ENCODE measurements at places on chromosomes 5 and 9. TPM values are rescaled to one million over a fixed set of nuclear protein-coding genes. Genes with fewer than 3 reads are reported as not detected.

The PKD2L2 gene
- total RNA-seq = not detected

The IL5 gene
- not detected for total RNA-seq

The DMRT3 gene
- total RNA-seq = not detected

The PCDHGB4 gene
- not detected for total RNA-seq

The RASA1 gene
- total RNA-seq = 21.7 TPM

The SLC27A6 gene
- total RNA-seq = not detected

The RIC1 gene
- total RNA-seq = 15.2 TPM

The TMEM174 gene
- not detected for total RNA-seq

DNA sequence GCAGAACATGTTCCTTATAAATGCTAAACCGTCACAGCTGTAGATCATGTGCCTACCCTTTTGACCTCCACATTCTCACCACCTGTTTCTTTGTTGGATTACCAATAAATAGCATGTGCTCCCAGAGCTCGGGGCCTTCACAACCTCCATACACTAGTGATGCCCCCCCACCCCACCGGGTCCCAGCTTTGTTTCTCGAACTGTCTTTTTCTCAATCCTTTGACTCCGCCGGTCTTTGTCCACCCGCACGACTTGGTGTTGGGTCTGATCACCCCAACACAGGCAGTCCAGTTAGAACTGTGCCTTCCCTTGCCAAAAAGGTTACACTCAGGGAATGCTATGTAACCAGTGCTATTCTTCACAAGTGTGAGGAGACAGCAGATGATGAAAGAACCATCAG, 485.9 kb upstream of the C9orf72 start:
- no peak for DNase-seq

DNA sequence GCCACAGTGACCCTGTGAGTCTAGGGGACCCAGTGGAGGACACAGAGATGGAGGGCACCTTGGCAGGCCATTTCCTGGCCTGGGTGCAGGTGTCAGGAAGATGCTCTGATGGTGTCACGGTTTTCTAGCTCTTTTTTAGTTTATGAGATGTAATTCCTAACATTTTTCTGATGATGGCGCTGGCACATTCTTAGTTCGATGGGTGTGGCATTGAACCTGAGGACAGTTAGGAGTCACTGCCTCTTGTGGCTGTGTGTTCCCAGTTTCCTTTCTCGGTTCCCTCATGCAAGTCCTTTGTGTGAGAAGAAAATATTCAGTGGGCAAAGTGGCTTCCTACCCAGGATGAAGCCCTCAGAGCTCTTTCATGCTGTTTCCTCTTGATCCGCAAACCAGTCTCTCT, 129.4 kb upstream of the ICE1 start:
- DNase-seq = no peak

DNA sequence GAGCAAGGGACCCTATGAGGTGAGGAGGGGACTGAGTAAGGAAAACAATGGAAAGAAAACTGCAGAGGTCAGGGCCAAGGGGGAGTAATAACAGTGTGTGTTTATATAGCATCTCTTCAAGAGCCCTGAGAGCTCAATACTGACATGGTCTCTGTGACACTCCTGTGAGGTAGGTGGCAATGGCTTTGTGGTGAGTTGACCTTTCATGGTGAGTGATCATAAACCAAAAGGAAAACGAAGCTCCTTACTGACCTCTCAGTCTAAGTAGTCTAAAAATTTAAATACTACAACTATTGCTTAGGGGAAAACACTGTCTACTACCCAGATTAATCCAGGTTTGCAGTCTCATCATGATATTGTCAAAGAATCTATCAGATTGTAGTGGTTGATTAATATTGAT, 130.9 kb downstream of the SNCAIP start:
- DNase-seq = no peak

- no peak for DNase-seq
Measured at GRCh38 chr5:14272548-14273205, 129.5 kb downstream of the TRIO start.

GRCh38 chr5:123182072-123182471, 93.0 kb downstream of the PRDM6 start:
- DNase-seq = no peak

- DNase-seq = no peak
Measured at GRCh38 chr5:176394096-176394495, 5.5 kb downstream of the HIGD2A start.

- no peak for DNase-seq
Measured at GRCh38 chr5:37836592-37837413, 3.0 kb downstream of the GDNF start.

GRCh38 chr5:127406326-127407121, 110.9 kb upstream of the PRRC1 start:
- no peak for DNase-seq

DNA sequence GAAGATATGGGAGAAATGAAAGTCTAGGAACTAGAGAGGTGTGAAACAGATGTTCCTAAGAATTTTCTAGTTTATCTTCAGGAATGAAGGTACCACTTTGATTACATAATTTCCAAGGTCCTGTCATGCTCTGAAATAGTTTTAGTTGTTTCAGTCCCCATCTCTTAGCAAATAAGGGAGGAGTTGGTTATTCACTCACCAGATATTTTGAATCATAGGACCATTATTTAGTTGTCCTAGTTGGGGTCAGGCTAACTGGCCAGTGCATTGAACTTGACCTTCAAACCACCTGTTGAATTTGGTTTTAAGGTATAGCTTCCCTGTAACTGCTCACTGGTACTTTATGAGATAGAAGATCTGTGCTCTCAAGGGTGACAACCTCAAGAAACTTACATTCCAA, 53.9 kb upstream of the TNFAIP8 start:
- no peak for DNase-seq

DNA sequence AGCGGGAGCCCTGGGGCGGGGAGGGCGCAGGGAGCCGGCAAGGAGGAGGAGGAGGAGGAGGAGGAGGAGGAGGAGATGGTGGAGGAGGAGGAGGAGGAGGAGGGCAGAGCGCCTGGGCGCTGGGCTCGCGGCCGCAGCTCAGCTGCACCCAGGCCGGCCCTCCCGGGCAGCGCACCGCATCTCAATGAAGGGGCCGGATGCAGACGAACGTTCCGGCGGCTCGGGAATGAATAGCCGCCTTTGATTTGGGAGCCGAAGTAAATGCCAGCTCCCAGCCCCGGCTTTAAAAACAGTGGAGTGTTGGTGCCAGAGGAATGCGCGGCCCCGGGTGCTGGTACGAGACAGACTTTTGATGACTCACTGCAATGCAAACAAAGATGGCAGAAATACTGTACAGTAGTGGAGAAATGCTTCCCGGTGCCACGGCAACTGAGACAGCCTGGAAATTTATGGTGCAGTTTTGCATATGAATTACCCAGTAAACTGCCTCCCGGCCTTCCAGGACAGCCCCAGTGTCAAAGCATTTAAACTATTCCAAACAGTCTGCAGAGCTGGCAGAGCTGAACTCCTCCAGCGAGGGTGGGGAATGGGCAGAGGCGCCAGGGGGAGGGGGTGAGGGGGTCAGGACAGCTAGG, 43.1 kb downstream of the NACC2 start:
- no peak for DNase-seq

DNA sequence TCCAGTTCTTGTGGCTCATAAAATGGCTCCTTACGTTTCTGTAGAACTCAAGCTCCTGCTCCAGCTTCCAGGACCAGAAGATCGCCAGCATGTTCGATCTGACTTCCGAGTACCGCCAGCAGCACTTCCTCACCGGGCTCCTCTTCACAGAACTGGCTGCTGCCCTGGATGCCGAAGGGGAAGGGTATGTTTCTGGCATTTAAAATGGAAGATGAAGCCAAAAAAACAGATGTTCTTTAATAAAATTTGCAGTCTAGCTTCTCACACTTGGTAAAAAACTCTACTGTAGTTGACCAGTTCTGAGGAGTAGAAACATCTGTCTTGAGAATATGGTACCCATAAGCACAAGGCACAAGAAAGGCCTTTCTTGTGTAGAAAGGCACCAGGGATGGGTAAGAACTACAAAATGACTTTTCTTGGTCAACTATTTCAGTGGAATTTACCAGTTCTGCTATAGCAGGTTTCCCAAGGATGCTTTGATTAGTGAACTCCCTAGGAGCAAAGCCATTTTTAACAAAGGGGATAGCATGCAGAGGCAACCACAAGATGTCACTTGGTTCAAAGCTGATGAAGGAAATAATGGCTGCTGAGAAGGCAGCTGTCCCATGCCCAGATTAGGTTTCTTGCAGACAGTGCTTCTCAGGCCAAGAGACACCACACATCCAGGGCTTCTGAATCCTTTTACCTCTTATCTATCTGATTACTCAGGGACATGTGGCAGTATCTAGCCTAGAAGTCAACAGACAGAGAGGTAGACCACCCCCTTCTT, 192.4 kb downstream of the DOCK8 start:
- no peak for DNase-seq

DNA sequence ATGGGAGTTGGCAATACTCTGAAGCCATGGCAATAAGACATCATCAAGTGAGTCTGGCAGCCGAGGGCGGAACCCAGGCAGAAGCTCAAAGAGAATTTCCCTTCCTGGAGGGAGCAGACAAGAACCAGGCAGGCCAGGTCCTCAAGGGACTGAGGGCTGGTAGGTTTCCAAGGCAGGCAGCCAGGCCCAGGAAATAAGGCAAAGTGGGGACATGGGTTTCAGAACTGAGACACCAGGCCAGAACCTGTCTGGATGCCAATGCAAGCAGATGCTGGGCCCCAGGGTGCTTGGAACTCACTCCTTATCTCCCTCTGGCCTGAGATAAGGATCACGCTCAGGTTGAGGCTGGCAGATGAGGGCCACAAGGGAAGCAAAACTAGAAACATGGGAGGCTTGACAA, 8.9 kb downstream of the TSSK1B start:
- DNase-seq = no peak

DNA sequence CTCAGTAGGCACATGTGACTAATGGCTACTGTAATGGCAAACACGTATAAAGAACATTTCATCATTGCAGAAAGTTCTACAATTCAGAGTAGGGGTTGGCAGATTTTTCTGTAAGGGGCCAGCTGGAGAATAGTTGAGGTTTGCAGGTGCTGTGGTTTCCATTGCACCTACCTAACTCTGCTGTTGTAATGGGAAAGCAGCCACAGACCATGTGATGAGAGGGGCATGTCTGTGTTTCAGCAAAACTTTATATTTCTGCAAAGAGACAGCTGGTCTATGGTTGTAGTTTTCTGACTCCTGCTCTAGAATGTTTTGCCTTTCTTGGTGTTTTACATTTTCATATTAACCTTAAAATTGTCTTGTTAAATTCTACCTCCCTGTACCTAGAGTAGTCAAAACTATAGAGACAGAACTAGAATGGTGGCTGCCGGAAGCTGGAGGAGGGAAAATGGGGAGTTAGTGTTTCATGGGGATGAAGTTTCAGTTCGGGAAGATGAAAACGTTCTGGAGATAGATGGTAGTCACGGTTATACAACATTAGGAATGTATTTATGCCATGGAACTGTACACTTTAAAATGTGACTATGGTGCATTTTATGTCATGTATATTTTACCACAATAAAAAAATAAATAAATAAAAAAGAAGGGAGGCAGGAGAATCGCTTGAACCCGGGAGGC, 44.3 kb downstream of the NUP214 start:
- DNase-seq = no peak

DNA sequence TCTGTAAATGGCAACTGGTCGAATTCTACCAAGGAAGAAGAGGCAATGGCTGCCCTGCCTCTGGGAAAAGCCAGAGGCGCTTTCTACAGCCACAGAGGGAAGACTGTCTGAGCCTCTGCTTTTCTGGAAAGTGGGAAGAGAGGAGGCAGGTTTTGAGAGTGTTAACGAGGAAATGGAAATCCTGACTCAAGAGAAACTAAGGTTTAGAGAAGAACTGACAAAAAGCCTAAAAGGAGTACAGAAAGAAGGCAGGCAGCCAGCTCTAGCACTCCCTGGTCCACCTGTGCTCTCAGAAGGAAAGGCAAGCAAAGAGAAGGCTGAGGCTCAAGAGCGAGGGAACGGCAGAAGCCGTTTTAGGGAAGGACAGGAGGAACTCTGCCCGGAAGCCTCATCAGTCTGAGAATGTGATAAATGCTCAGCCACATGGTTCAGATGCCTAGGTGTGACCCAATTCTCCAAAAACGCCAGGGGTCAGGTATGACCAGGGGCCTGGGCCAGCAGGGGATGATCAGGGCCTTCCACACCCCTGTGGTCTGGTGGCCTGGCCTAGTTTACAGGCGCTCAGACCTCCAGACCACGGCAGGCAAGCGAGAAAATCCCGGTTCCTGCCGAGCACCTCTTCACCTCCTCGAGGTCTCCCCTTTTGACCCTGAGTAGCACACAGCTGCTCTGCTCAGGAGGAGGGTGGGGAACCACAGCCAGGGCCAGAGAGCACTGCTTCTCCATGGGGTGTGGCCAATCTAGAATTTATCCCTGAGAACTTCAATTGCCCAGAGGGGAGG, 79.9 kb upstream of the FBXW11 start:
- DNase-seq = no peak
